Stimulated activated CD4-positive, alpha-beta T cell treated with anti-CD3 and anti-CD28 coated beads, TNF-alpha, amount 100 ng/mL, for 1 hour (primary cell): ENCODE measurements at places on chromosomes 6 and 20.

GRCh38 chr6:167426084-167426483 is 101.2 kb downstream of the TTLL2 start:
- no peak for DNase-seq

GRCh38 chr20:29472606-29473005 is 1784.9 kb upstream of the DEFB115 start:
- no peak for DNase-seq

GRCh38 chr6:148291876-148292275 is 50.8 kb upstream of the SASH1 start:
- no peak for DNase-seq

GRCh38 chr6:5126214-5126613 is 41.1 kb downstream of the PPP1R3G start:
- no peak for DNase-seq

DNA sequence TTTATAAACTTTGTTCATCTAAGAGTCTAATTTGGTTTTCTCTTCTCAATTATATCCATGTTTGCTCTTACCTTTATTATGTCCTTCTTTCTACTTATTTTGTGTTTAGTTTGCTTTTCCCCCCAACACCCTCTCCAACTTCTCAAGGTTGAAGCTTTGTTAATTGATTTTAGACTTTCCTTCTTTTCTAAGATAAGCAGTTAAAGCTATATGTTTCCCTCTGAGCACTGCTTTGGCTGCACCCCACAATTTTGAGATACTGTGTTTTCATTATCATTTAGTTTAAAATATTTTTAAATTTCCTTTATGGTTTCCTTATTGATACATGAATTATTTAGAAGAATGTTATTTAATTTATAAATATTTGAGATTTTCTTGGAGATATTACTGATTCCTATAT is 13.9 kb upstream of the BEND6 start:
- DNase-seq: no peak

DNA sequence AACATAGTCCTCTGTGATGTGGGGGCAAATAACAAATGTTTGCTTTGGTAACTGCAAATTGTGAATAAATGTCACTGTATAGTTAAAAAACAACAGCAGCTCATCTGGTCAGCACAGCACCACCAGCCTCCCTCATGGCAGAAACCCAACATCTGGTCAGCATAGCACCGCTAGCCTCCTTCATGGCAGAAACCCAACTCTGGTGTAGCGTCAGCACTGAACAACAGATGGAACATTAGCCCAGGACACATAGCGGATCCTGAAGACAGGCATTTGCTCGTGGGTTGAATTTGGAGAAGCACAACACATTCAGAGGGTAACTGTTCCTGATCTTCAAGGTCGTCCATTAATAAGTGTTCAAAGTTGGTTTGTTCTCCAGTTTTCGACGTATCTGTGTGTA is 265.9 kb downstream of the DLL1 start:
- no peak for DNase-seq
